ENCODE measurements at places on chromosomes 12 and 14.

DNA sequence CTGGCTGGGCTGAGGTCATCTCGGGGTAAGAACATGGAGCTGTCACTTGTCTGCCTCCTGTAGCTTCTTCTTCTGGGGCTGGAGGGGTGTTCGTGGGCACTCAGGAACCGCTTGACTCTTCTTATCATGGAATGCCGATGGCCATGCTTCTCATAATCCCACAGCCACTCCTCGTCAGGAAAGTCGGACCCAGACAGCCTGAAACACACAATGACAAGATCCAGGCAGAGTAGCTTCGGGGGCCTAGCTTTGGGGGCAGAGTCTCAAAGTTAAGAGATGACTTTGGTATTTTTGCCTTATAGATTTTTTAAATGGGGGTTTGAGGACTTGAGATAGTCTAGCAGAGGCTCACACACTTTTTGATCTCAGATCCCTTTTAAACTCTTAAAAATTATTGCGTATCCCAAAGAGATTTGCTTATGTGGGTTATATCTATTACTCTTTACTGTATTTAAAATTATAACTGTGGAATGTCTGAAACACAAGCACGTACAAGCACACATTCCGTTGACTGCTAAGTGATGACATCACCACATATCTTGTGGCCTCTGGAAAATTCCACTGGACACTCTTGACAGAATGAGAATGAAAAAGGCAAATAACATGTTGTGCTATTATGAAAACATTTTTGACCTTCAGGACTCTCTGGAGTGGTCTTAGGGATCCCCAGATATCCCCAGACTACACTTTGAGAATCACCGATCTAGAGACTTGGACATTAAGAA is 43.3 kb downstream of the BEST3 start:
- DNase-seq = no peak

DNA sequence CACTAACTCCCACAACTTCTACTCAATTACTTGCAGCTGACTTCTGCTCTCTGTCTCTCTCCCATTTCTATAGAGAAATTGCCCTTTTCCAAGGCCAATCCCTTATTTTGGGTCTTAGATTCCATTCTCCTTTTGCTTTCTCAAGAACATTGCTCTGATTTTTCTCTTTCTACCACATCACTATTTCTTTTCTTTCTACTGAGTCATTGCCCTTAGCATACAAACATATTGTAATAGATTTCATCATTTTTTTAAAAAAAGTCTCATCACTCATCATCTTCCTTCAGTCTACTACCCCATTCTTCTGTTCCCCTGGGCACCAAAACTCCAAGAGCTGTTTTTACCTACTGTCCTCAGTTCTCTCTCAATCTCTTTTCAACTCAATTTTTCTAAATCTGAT is 4.4 kb upstream of the KCNA1 start:
- DNase-seq = no peak

GRCh38 chr12:53244337-53244736 is 12.3 kb upstream of the RARG start:
- no peak for DNase-seq

GRCh38 chr12:132285991-132286681 is 43.3 kb downstream of the GALNT9 start:
- DNase-seq = no peak

DNA sequence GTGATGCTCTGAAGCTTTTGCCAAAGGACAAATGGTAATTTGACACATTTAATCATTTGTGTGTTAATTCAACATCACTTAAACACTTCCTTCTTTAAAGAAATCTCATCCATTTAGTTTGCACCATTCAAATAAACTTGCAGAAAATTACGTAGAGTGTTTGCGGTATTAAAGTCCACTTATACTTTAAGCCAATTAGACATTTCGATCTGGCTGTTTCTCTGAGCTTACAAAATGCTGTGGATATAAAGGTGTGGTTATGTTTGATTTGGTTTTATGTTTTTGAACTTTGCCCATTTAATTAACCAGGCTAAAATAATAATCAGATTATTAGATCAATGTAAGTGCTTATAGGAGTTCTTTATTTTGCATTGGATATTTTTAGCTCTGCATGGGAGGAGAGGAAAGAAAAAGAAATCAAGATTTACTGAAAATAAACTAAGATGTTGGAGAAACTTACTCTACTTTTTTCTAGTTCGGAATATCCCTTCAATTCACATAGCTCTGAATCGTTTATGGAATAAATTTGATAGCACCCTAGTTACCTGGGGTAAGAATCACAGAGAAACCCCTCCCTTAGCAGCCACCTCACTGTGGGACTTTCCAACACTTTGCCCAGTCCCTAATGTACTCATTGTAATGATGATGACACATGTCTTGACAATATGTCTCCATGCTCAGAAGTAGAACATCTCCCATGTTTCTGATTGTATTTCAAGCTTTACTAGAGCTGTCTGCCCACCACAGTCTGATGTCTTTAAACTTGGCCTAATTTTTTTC is 268.0 kb downstream of the BTG1 start:
- no peak for DNase-seq

- DNase-seq = no peak
Observed at GRCh38 chr12:55845361-55845760, 2.6 kb upstream of the MMP19 start.

DNA sequence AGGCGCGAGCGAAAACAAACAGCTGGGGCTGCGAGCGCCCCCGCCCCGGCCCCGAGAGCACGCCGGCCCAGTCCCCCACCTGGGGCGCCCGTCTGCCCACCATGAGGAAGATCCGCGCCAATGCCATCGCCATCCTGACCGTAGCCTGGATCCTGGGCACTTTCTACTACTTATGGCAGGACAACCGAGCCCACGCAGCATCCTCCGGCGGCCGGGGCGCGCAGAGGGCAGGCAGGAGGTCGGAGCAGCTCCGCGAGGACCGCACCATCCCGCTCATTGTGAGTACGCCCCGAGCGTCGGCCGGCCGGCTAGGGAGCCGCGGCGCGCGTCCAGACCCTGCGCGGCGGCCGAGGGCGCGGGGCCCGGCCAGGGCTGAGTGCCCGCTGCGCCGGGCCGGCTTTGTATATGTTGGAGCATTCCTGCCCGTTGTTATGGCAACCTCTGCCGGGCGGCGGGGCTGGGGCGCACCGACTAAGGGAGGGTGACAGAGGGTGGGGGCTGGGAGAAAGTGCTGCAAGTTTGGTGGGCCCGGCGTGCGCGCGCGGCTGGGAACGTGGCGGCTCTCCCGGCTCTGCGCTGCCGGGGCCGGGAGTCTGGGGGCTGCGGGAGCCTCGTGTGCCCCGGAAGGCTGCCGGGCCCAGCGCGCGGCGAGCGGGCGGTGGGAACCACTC is 367 bp downstream of the GALNT16 start:
- no peak for DNase-seq

GRCh38 chr12:131217024-131217586 is 263.4 kb downstream of the ADGRD1 start:
- no peak for DNase-seq

DNA sequence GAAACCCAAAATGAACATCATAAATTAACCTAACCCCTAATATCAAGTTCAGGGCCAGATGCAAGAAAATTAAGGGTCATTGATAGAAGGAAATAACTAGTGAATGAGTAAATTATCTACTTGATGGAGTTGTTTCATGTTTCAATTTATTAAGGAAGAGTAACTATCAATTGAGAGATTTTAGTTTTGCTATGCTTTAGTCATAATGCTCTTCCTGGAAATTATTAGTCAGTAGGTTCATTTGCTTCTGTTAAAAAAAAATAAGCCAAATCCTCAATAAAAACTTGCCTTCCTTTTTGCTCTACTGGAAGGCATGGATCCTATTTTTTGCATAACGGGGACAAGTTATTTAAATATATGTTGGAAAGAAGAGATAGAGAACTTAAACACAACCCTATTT is 59.0 kb upstream of the HIF1A start:
- DNase-seq = no peak

DNA sequence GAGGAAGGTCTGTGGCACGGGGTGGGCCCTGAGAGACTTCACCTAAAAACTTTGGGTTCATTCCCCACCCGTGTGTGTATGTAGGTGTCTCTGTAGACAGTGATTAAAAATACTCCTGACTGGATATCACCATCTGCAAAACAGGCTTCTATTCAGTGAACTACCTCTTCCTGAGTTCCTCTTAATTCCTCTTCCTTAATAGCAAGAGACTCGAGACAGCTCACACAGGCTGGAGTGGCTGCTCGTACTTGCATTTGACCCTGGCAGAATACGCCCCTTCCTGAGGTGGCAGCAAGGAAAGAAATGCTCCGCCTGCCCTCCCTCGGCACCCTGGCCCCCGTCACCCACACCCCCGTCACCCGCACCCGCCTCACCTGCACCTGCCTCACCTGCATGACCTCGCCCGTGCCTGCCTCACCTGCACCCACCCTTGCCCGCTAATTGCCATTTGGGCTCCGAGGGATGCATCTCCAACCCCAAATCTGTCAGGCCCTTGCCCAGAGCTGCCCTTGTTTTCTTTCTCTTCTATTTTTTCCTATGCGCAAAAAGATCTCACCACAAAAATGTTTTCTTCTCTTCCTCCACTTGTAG is 90.0 kb downstream of the FBXL14 start:
- no peak for DNase-seq

DNA sequence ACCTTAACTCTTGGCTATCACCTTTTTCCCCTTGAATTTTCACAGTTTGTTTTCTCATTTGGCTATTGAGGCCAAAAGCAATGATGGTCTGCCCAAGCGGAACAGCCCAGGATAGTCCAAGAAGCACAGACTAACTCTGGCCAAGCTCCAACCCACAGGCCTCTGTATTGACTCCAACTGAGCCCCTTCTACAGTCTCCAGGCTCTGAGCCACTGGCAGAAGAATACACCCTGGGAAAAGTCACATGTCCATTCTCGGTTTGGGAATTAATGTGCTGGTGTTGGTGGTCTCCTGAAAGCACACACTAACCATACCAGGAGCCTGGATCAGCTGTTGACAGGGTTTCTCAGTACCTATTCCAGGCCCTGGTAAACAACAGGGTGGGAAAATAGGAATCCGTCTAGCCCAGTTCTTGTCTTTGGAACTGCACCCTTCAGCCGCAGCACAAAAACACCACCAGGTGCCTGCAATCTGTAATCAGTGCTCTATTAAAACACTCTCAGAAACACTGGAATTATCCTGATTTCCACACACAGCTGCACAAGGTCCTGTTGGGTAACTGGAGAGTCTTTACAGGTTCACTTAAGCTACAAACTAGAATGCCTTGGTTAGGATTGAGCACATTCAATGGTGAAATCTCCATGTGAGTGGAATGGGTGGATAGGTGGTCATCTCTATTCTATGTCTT is 63.6 kb downstream of the STXBP6 start:
- DNase-seq = no peak

DNA sequence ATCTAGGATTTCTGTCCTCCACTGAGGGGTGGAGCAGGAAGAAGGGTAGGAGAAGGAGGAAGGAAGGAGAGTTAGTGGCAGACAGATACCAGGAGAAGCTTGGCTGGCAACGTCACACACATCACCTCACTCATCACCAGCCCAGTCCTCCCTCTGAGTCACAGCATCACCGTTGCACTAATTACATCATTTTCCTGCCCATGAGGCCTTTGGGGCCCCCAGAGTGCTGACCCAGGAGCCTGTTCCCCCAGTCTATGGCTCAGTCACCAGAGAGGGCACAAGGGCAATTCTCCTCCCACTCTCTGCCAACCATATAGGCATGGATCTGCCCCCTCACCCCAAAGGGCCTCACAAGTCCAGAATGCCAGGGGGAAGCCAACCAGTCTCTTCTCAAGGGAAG is 4.6 kb downstream of the RND1 start:
- DNase-seq = no peak

DNA sequence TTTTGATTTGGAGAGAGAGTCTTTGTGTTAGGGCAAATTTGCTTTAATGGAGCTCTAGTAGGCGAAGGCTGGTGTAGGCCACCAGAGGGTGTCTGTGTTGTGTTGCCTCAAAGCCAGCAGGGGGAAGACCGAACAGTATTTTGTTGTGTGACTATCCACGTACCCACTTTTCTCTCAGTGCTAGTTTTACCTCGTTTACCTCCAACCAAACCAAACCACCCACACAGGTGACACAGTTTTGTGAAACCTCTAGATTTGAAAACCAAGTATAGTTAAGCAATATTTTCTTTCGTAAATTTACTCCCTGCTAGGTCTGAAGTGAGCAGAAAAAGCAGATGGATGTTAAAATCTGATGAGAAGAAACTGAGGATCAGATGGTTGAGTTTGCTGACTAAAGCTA is 36.3 kb upstream of the NPFF start:
- no peak for DNase-seq

GRCh38 chr12:132551641-132552031 is 58.7 kb downstream of the LRCOL1 start:
- DNase-seq = no peak

- no peak for DNase-seq
Observed at GRCh38 chr14:29062466-29062865, 295.9 kb downstream of the FOXG1 start.

DNA sequence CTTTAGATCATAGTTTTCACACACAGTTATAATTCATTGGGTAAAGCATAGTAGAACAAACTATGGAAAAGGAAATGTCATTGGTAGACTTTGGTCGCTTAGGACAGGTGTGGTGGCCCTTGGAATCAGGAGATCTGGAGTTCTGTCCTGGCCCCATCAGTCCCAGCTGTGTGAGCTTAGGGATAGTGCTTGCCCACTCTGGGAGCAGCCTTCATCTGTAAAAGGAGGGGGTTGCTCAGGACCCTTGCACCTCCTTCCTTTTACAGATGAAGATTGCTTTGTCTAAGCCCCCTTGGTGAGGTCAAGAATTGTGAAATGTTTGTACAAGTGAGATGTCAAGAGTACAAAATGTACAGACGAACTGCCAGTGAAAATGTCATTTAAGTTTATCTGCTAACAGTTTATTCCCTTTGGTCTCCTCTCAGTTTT is 93.2 kb downstream of the BORCS5 start:
- no peak for DNase-seq

DNA sequence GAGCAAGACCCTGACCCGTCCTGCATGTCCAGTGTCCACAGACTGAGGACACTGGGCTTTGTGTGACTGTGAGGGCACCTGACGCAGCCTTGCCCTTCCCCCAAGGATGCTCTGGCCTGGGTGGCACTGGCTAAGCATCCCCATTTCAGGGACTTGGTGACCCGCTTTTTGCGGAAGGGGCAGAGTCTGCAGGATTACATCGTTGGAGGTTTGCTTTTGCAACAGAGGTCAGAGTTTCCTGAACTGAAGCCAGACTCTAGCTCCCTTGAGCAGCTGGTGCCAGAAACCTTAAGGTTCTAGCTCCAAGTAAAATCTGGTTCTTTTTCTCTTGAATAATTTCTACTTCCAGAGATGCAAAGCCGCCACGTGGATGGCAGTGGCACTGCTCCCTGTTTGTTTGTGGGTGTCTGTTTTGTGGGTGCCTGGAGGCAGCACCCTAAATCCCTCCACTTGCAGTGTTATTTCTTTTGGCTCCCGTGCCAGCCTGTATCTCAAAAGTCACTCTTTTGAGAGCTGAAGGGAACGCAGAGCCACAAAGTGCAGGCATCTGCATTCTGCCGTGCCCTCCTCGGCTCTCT is 184.7 kb downstream of the TSPAN9 start:
- DNase-seq = no peak

- DNase-seq = no peak
Observed at GRCh38 chr12:108826101-108826806, 31.1 kb downstream of the SSH1 start.

- no peak for DNase-seq
Observed at GRCh38 chr12:57803319-57803893, 15.1 kb downstream of the AVIL start.

- DNase-seq = no peak
Observed at GRCh38 chr12:82326905-82327503, 31.2 kb downstream of the CCDC59 start.

GRCh38 chr14:33287189-33287588 is 348.5 kb downstream of the NPAS3 start:
- no peak for DNase-seq
